ENCODE measurements at places on chromosomes 1 and 21. TPM values are rescaled to one million over a fixed set of nuclear protein-coding genes. Genes with fewer than 3 reads are reported as not detected.

Gene LZIC
- 34.3 TPM for total RNA-seq

Gene CTSS
- total RNA-seq, result 0.81 TPM

Gene LDLRAD1
- not detected for total RNA-seq

Gene GBP3
- not detected for total RNA-seq

Gene TSPAN2
- total RNA-seq, result 11.2 TPM

Gene OR10Z1
- total RNA-seq, result not detected

Gene TARBP1
- 32.4 TPM for total RNA-seq

Gene BTBD19
- 5.9 TPM for total RNA-seq

Gene DTL
- 7.4 TPM for total RNA-seq

Gene OR2L3
- total RNA-seq, result 0.15 TPM

Gene PWP2
- total RNA-seq, result 22.1 TPM

Gene CLEC20A
- not detected for total RNA-seq

Gene BEND5
- 34.8 TPM for total RNA-seq

Gene OR2T11
- total RNA-seq, result not detected

Gene ADPRS
- total RNA-seq, result 16.8 TPM

Gene SLC44A3
- total RNA-seq, result 129 TPM

Gene RFX5
- total RNA-seq, result 64.4 TPM

Gene OR2T35
- not detected for total RNA-seq

Gene S1PR1
- total RNA-seq, result not detected

Gene S100A1
- 35.4 TPM for total RNA-seq

Gene APOBEC4
- not detected for total RNA-seq

Gene DIO1
- not detected for total RNA-seq

Gene UBL4B
- not detected for total RNA-seq

Gene SPATA21
- not detected for total RNA-seq

Gene KCNN3
- total RNA-seq, result 3.8 TPM

Gene TMEM82
- total RNA-seq, result not detected

Gene SHISAL2A
- not detected for total RNA-seq

Gene FAM72C
- 0.22 TPM for total RNA-seq

Gene MAP3K21
- 0.25 TPM for total RNA-seq

Gene VANGL2
- 79.4 TPM for total RNA-seq

Gene PALMD
- total RNA-seq, result 5.1 TPM

Gene C1orf185
- total RNA-seq, result not detected

Gene MFAP2
- 2.1 TPM for total RNA-seq

Gene LIN28A
- total RNA-seq, result 97.3 TPM

Gene ADGRL2
- 71.2 TPM for total RNA-seq

Gene PER3
- 3.6 TPM for total RNA-seq

Gene OR6N2
- not detected for total RNA-seq

Gene HP1BP3
- total RNA-seq, result 192 TPM

Gene TAF5L
- total RNA-seq, result 19.6 TPM

Gene PROK1
- not detected for total RNA-seq

Gene SLC6A17
- total RNA-seq, result 6.4 TPM

Gene PTPRC
- not detected for total RNA-seq

Gene HDGF
- total RNA-seq, result 147 TPM

Gene ZBTB48
- 39.0 TPM for total RNA-seq

Gene KIRREL1
- total RNA-seq, result 8.1 TPM

Gene SYNC
- 1.1 TPM for total RNA-seq

Gene OR2M2
- not detected for total RNA-seq

Gene GPA33
- total RNA-seq, result not detected

Gene DYNLT4
- not detected for total RNA-seq

Gene ATP6V1G3
- not detected for total RNA-seq

Gene S100A2
- total RNA-seq, result 1.1 TPM

Gene CELA2A
- not detected for total RNA-seq

Gene PRDM16
- 0.07 TPM for total RNA-seq

Gene ACTL8
- not detected for total RNA-seq

Measured in glutamatergic neuron (in vitro differentiated cells).